Smooth muscle cell of the coronary artery (primary cell): ENCODE measurements at places on chromosomes 7 and 10. TPM values are rescaled to one million over a fixed set of nuclear protein-coding genes. Genes with fewer than 3 reads are reported as not detected.

GIMAP4 gene
- total RNA-seq: 0.35 TPM in 1 of 2 replicates, not detected in the other

MBLAC1 gene
- 1.4 and 2.2 TPM in 2 replicates for total RNA-seq

KRIT1 gene
- 23.4 and 27.9 TPM in 2 replicates for total RNA-seq

CEP55 gene
- 0.47 and 10.1 TPM in 2 replicates for total RNA-seq

PSTK gene
- total RNA-seq: 2.7 and 5.5 TPM in 2 replicates

DBNL gene
- 171 and 262 TPM in 2 replicates for total RNA-seq

HGF gene
- 15.4 and 19.5 TPM in 2 replicates for total RNA-seq

PTF1A gene
- total RNA-seq: not detected in 2 replicates

KIFBP gene
- total RNA-seq: 16.0 and 30.9 TPM in 2 replicates
